ENCODE measurements at places on chromosomes 11 and 22. TPM values are rescaled to one million over a fixed set of nuclear protein-coding genes. Genes with fewer than 3 reads are reported as not detected.

Gene ADAMTS15
- total RNA-seq = 0.25 TPM

Gene PDGFD
- 2.9 TPM for total RNA-seq

DNA sequence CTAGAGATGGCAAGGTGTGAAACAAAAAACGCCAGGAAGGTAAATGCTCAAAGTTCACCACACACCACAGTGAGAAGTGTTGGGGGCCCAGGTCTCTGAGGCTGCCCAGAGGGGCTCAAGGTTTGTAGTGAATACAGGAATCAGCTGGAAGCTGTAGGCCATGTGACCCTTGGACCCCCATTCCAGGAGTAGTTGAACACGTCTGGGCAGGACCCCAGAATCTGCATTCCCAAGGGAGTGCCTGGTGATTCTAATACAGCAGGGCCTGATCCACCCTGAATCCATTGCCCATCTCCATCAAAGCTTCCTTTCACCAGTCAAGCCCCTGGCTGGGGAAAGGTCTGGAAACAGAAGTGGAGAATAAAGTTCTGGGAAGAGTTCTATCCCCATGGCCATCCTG, 70.8 kb upstream of the B3GAT1 start:
- no peaks in the 10 kb centered on the region for H3K36me3 ChIP-seq
- no peak for DNase-seq
- H3K27me3 ChIP-seq = no peaks in the 10 kb centered on the region

GRCh38 chr11:114179234-114179941, 116.8 kb upstream of the NNMT start:
- H3K4me3 ChIP-seq = no peak overlapping the region
- no peak overlapping the region for H3K27ac ChIP-seq
- peaks cover 37% of the 10 kb centered on the region for H3K4me1 ChIP-seq
- no peaks in the 10 kb centered on the region for H3K27me3 ChIP-seq

- no peaks in the 10 kb centered on the region for H3K27me3 ChIP-seq
- no peaks in the 10 kb centered on the region for H3K4me1 ChIP-seq
- DNase-seq = no peak
- H3K4me3 ChIP-seq = no peak overlapping the region
Observed at GRCh38 chr11:112096194-112096593, 9.5 kb downstream of the SDHD start.

GRCh38 chr22:23888615-23889401, 5.4 kb upstream of the MIF start:
- DNase-seq = peak; percentile 45
- H3K4me3 ChIP-seq = no peak overlapping the region
- no peaks in the 10 kb centered on the region for H3K27me3 ChIP-seq
- peaks cover 14% of the 10 kb centered on the region for H3K4me1 ChIP-seq

- H3K4me1 ChIP-seq = peaks cover 15% of the 10 kb centered on the region
- no peaks in the 10 kb centered on the region for H3K36me3 ChIP-seq
- H3K27ac ChIP-seq = no peak overlapping the region
- H3K27me3 ChIP-seq = no peaks in the 10 kb centered on the region
- no peak overlapping the region for H3K4me3 ChIP-seq
- peak; percentile 71 for DNase-seq
Observed at GRCh38 chr11:18727479-18728236, 1.7 kb upstream of the IGSF22 start.

Data from neural progenitor cell (in vitro differentiated cells).